ENCODE measurements at places on chromosomes 7 and 10.

DNA sequence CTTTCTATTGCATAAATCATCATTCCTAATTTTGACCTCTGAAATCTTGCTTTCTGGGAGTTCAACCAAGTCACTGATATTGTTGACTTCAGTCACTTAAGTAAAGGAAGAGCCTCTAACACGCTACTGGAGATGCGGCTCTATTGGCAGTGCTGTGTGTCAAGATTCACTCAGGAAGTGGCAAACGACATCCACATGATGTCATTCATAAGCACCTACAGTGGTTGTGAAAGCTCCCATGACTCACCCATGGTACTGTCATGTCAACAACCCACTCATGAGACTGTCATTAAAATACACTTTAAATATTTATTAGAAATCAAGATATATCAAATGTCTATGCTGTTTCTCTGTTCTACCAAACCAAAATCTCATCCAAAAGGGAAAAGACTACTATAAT lies 52.5 kb upstream of the LHFPL3 start:
- DNase-seq = no peak

DNA sequence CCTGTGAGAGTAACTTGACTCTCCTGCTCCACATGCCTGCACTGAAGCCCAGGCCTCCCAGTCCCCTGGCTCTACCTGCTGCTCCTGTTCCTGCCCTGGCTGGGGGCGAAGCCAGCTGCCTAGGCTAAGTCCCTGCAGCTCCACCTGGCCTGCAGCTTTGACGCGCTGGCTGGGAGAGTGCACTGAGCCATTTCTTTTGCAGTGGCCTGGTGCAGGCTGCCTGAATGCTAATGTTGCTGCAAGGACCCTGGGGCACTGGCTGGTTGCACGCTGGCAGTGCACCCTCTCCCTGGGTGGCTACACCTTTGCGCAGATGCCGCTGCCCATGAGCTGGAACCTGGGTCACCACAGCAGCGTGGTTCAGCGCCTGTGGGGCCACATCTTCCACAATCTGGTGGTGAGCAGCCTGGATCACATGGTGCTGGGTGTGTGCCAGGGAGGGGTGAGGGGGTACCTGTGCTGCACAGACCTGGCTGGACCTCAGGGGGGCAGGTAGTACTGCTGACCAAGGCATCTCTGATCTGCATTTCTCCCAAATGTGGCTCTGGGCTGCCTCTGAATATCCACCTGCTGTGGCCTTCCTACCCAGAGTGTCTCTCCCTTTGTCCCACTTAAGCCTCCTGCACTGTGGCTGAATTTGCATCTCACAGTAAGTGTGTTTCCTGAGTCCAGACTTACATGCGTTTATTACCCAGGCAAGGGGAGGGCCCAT lies 20.0 kb downstream of the IMPDH1 start:
- no peak for DNase-seq

- no peak for DNase-seq
These were observed 1.2 kb downstream of the AGAP3 start for GRCh38 chr7:151087245-151088018.

GRCh38 chr7:102236592-102237287 lies 49.9 kb upstream of the SH2B2 start:
- no peak for DNase-seq

- no peak for DNase-seq
These were observed 77.6 kb downstream of the UBE2H start for GRCh38 chr7:129875160-129875559.

- no peak for DNase-seq
These were observed 70.3 kb upstream of the MYL10 start for GRCh38 chr7:101699399-101699798.

DNA sequence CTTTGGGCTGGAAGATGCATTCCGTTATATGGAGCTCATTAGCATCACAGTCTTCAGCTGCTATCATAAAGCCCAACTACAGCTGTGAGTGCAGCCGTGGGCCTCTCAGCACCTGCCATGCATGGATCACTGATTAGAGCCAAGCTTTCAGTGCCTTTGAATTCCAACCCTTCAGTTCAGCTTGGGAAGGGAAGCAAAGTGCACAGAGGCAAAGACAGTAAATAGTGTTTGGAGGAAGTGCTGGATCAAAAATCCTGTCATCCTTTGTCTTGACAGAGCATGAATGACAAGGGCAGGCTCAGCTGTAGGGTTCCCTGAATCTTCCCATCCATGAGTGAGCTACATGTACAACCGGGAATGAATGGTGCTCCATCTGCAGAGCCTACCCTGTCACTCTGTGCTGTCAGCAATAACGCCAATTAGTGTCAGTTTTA lies 153.7 kb downstream of the DNAJB9 start:
- peak; percentile 10 for DNase-seq

DNA sequence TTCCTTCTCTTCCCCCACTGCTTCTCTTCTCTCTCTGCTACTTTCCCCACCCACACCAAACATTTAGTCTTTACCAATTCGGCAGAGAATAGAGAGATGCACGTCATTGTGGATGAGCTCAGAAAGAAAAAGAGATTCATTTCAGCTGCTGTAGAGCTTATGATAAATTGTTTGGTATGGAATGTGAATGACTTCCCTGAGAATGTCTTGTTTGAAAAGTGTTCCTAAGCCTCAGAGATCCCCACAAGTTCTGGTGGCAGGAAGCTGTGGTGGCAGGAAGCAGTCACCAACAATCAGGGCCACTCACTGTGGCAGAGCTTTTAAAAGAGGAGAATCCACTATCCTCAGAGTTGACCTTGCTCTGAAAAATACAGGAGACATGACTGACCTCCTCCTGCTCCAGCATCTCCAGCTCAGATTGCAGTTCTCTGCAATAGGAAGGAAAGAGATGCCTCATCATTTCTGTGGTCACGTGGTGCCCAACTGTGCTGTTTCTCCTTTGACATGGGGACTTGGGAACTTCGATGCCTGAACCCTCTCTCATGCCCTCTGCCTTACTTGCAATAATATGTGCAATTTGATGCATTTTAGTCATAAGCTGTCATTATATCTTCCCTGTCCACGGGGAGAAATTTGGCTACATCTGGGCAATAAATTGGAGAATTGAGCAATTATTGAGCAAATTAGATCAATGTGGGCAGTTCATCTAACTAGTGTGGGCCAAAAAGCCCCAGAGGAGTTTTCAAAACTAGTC lies 76.5 kb downstream of the BMPER start:
- DNase-seq = no peak

GRCh38 chr10:129745186-129745750 lies 218.8 kb downstream of the EBF3 start:
- no peak for DNase-seq

GRCh38 chr10:76581506-76582256 lies 1055.9 kb downstream of the KCNMA1 start:
- no peak for DNase-seq
